ENCODE measurements at places on chromosomes 5 and 9.

- DNase-seq, result no peak
Measured at GRCh38 chr9:123138163-123138562, 104.7 kb downstream of the GPR21 start.

- no peak for DNase-seq
Measured at GRCh38 chr9:125633116-125633745, 73.8 kb downstream of the MAPKAP1 start.

GRCh38 chr5:179866241-179867078, 7.8 kb upstream of the MRNIP start:
- no peak for DNase-seq

GRCh38 chr9:126756238-126756637, 48.6 kb upstream of the ZBTB43 start:
- no peak for DNase-seq

DNA sequence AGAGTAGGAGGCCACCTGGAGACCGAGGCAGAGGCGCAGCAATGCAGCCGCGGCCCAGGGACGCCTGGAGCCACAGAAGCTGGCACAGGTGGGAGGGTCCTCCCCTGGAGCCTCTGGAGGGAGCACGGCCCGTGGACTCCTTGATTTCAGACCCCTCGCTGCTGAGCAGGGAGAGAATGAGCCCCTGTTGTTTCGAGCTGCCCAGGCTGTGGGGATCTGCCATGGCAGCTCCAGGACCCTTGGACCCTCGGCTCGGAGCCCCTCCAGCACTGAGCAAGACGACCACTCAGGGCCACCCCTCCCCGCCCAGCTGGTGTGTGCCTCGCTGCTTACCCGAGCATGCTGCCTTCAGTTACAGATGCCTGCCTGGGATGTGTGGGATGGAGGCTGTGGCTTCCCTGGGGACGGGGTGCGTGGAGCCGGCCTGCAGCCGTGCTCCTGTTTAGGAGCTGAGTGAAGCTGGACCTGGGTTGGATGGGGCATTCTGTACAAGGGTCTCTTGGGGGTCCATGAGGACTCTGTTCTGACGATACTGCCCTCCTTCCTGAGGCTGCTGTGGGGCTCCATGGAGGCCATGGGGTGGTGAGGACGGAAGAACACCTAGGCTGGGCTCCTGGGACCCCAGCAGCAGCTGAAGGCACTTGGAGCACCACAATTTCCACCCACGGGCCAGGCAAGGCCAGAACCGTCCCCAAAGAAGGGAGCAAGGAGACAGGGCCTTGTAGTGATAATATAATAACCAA, 115.1 kb upstream of the LPCAT1 start:
- DNase-seq, result no peak

GRCh38 chr5:133387091-133387490, 225.2 kb downstream of the FSTL4 start:
- DNase-seq, result no peak

GRCh38 chr5:54601411-54602230, 84.1 kb downstream of the SNX18 start:
- DNase-seq, result no peak

DNA sequence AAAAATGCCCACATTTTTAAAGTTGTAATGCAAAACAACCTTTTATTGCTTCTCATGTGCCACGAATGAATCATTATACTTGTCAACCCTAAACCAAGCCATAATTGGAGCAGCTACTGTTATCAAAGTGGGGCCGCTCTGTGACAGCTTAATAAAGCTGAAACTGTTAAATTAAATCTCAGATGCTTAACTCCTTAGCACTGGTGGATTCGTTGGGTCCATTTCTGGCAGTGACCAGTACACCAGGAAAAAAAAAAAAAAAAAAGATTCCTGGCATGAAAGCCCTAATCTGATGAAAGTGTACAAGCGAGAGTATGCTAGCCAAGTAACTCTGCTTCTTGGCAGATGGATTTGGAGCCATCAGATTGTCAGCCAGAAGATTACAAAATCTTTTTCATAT, 164.8 kb downstream of the ZSWIM6 start:
- no peak for DNase-seq

- DNase-seq, result no peak
Measured at GRCh38 chr5:124194282-124194681, 552.2 kb downstream of the ZNF608 start.

- no peak for DNase-seq
Measured at GRCh38 chr5:1341863-1342262, 3.0 kb downstream of the CLPTM1L start.

- DNase-seq, result no peak
Measured at GRCh38 chr9:134855900-134856377, 24.7 kb upstream of the FCN2 start.

DNA sequence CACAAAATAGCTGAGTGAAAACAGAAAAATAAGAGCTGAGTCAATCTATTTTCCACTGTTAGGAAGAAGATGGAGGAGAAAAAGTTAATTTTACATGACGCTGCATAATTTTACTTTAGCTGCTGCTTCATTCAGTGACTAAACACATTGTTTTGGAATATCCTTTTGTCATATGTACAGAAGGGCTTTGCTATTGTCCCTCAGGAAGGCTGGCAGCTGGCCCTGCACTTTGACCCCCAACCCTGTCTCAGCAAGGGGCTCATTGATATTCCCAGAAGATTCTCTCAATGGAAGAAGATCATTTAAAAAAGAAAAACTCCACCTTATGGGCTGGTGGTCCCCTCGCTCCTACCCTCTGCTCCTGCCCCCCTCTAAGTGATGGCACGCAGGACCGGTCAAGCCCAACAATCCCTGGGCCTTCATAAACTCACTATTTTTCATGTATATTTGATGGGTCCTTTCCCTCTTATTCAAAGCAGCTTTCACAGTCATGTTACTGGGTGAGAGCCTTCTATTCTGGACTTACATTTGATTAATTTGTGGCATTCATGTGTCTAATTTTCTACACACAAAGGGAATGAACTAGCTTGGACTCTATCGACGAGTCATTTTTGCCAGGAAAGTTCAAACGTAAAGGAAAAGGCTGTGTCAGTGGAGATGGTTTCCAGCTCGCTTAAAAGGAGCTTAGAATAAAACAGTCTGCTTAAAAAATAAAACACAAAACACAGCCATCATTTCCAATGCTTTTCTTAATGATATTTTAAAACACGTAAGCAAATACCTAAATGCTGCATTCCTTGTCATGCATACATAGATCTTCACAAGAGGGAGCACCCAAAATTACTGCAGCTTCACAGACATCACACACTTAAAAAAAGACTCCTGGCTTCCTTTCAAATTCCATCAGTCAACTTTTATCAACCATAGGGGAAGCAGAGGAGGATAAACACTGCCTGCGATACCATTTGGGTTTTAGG, 104.7 kb downstream of the EFNA5 start:
- DNase-seq, result no peak

- DNase-seq, result no peak
Measured at GRCh38 chr5:119302916-119303897, 52.6 kb upstream of the TNFAIP8 start.

DNA sequence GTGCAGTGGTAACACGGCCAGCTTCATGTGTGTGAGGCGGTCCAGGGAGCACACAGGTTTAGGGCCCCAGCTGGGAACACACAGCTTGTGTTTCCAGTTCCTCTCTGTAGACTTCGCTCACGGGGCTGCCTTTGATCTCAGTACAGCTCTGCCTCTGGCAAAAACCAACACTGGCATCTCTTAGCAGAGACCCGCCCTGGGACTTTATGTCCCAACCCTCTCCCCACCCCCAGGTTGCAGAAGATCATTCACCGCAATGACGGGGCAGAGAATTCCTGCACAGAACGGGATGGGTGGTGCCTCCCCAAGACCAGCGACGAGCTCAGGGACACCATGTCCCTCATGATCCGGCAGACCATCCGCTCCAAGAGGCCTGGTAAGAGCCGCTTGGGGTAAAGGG, 5.2 kb upstream of the CEL start:
- no peak for DNase-seq

- DNase-seq, result no peak
Measured at GRCh38 chr9:126226991-126227936, 99.4 kb upstream of the MVB12B start.
